ENCODE measurements at places on chromosomes 6 and 20. TPM values are rescaled to one million over a fixed set of nuclear protein-coding genes. Genes with fewer than 3 reads are reported as not detected.

The IRF4 gene
- total RNA-seq, result 0.89 TPM

The IFT52 gene
- 10.2 TPM for total RNA-seq

The BPIFB1 gene
- total RNA-seq, result not detected

The NEDD9 gene
- 14.1 TPM for total RNA-seq

The SYTL3 gene
- total RNA-seq, result 5.7 TPM

The GMDS gene
- 6.3 TPM for total RNA-seq

The DNAAF9 gene
- total RNA-seq, result 29.1 TPM

The LCA5 gene
- 2.6 TPM for total RNA-seq

The WFDC10B gene
- not detected for total RNA-seq

The PDCD2 gene
- total RNA-seq, result 36.8 TPM

The NRN1 gene
- total RNA-seq, result 10.4 TPM

The SLCO4A1 gene
- total RNA-seq, result 10.8 TPM

The CENPQ gene
- 3.4 TPM for total RNA-seq

The ME1 gene
- 17.9 TPM for total RNA-seq

The GSTA3 gene
- total RNA-seq, result not detected

The FOXA2 gene
- not detected for total RNA-seq

The LHFPL5 gene
- not detected for total RNA-seq

The GJA1 gene
- total RNA-seq, result 268 TPM

The POM121L2 gene
- not detected for total RNA-seq

The MCHR2 gene
- not detected for total RNA-seq

The TGIF2 gene
- total RNA-seq, result 6.1 TPM

The MYBL2 gene
- 0.13 TPM for total RNA-seq

All from cardiac septum (tissue), 1 donor.